ENCODE measurements at places on chromosomes 5 and 9. TPM values are rescaled to one million over a fixed set of nuclear protein-coding genes. Genes with fewer than 3 reads are reported as not detected.

FAM163B gene
- not detected for total RNA-seq

DNA sequence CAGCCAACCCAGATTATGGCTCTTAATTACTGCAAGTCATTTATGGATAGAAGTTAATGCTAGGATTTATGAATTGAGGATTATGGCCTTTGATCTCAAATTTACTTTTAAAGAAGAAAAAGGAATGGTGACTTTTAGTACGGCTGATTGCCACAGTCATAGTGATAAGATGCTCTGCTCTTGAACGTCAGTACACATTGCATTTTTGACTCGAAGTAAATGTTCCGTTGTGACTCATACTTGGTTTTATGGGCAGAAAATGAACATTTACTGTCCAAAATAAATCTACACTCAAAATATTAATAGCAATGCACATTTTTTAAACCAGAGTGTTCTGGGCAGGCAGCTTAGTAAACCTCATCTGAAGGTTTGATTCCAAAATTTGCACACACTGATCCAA lies 830 bp downstream of the ADAMTSL1 start:
- DNase-seq, result no peak

MYORG gene
- 11.9 TPM for total RNA-seq

DNA sequence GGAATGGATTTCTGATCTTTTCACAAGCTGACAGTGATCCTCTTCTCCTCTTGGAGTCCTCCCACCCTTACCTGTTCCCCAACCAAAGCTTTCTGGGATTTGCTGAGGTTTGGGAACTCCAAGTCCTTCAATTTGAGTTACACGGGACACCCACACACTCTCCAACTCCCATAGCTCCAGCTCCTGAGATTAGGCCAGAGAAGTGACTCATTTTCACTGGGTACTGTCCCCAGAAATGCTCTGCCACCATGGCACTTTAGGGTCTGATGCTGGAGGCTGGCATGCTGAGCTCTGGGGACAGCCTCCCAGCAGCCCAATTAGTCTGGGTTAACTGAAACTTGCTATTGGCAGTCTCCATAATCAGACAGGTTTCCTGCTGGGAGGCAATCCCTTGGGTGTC lies 14.0 kb upstream of the HRCT1 start:
- no peak for DNase-seq

DNA sequence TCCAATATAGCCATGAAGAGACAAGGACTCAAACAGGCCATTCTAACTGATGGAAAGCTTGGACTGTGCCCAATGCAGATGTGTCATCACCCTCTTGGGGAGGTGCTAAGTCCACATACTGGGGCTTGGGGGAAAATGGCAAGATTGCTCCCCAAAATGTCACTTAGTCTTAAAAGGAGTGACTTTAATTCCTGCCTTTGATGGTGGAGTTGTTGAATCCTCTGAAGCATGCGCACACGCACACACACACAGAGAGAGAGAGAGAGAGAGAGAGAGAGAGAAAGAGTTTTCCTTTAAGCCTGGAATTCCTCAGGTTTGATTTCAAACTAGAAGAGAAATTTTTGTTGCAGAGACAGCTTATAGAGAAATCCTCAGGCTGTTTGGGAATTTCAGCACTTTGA lies 161.9 kb upstream of the GAS1 start:
- DNase-seq, result no peak

SLC34A3 gene
- not detected for total RNA-seq

DNA sequence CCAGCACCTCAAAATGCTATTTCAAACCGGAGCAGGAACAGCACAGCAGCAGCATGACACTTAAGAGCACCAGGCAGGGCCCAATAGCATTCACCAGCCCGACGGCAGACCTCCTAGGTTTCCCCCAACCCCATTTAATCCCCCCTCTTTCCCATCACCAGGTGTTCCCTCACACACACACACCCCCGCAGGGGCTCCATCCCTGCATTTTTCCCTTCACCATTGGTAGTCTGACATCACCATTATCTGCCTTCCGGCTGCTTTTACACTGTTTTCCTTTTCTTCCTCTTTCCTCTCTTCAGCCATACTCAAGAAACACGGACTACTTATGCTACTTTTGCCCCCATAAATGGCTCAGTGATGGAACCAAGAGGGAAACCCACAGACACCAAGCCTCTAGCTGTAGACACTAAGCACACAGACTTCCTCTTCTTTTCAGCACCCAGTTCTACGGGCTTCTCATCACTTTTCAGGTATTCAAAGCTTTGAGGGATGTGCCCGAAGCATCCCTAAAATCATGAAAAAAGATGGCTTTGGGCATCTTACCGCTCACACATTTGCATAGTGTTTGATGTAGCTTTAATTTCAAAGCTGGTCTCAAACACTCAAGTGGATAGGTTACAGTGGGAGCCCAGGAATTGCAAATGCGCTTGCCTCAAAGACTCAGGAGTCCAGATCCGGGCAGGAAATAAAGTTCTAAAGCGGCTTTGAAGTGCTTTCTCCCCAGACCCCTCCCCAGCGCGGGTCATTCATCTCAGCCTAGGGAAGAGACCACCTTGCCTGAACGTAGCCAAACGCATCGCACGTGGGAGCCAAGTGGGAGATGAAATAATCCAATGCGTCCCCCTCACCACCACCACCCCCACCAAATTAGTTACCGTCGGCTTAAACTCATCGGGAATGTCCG lies 141.5 kb downstream of the TSSK1B start:
- DNase-seq, result no peak

All from body of pancreas (tissue), 4 donors.